ENCODE measurements at places on chromosomes 13 and 19. TPM values are rescaled to one million over a fixed set of nuclear protein-coding genes. Genes with fewer than 3 reads are reported as not detected.

CADM4 gene
- total RNA-seq: 97.5 TPM

- DNase-seq: no peak
Measured at GRCh38 chr13:108426893-108427292, 157.4 kb downstream of the TNFSF13B start.

ZSCAN1 gene
- total RNA-seq: not detected

GRCh38 chr19:58024661-58025060, 9.2 kb upstream of the ZSCAN1 start:
- DNase-seq: no peak

ZNF574 gene
- total RNA-seq: 17.9 TPM

DNA sequence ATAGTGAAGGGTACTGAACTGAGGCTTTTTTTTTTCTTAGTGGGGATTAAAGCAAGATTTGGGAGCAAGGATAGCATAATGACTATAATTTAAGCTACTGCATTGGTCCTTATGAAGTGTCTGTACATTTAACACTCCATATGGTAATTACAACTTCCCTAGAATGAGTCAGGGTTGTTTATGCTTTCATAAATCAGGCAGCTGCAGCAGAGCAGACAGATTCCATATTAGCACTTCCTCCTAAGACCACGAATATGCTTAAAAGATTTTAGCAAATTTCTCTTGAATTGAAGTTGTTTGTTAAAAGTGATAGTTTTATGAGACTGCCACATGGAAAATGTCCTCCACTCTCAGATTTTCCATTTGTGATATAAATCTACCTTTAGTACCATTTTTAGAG, 401.1 kb upstream of the SPRY2 start:
- DNase-seq: no peak

TEX29 gene
- total RNA-seq: not detected

GIPR gene
- not detected for total RNA-seq

IZUMO2 gene
- not detected for total RNA-seq

DDX39A gene
- total RNA-seq: 60.7 TPM

DNA sequence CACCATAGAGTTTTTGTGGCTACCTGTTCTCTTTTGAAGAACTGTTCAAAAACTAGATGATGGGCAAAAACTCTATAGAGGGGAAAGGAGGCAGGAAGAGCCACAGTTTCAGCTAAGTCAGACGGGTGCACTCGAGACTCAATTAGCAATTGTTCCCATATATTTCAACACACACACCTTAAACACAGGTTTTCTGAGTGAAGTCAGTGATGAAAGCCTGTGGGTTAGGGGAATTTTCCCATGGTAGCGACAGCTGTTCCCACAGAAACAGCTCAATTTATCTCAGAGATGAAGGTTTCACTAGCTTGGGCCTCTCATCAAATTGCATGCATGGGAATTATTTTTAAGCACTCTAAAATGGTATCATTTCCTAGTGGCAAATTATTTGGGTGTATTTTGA, 143.4 kb downstream of the ZIC5 start:
- no peak for DNase-seq

ZNF787 gene
- 21.2 TPM for total RNA-seq

GRCh38 chr13:59946944-59947343, 216.8 kb downstream of the DIAPH3 start:
- DNase-seq: no peak

- DNase-seq: peak; percentile 79
Measured at GRCh38 chr19:18205200-18205892, 1.5 kb upstream of the RAB3A start.

- DNase-seq: no peak
Measured at GRCh38 chr19:35330475-35330874, 1.5 kb downstream of the CD22 start.

DNA sequence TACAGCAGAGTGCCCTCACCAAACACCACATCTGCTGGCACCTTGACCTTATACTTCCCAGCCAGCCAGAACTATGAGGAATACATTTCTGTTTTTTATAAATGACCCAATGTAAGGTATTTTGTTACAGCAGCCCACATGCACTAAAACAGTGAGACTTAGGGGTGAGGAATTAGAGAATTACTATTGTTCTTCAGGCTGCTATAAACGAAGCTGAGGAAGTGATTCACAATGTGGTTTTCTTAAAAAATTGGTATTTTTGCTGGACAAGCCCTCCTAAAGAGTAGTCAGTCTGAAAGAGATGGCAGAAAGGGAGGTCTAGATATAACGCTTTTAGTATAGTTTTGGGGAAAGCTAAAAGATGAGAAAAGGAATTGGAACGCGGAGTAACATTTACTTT, 101.0 kb downstream of the SLITRK6 start:
- DNase-seq: no peak

DNA sequence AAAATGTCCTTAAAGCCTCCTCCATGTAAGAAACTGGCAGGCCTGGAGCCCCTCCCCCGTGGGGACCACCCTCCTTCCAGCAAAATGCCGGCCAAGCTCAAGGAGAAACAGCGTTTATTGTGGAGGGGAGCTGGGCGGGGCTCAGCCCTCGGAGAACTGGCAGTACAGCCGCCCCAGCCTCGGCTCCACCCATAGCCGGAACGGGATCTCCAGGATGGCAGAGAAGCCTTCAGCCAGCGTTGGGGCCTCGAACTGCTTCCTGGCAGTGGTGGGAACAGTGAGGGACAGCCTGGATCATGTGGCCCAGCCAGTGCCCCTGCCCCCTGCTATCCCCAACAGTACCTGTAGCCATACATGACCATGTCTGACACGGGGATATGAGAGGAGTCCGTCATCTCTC, 6.3 kb downstream of the PNKP start:
- peak; percentile 55 for DNase-seq

SLC8A2 gene
- not detected for total RNA-seq

GRCh38 chr13:51066091-51066831, 44.8 kb downstream of the C13orf42 start:
- peak; percentile 40 for DNase-seq

GRCh38 chr13:113817860-113818691, 45.8 kb downstream of the GAS6 start:
- DNase-seq: no peak

DNA sequence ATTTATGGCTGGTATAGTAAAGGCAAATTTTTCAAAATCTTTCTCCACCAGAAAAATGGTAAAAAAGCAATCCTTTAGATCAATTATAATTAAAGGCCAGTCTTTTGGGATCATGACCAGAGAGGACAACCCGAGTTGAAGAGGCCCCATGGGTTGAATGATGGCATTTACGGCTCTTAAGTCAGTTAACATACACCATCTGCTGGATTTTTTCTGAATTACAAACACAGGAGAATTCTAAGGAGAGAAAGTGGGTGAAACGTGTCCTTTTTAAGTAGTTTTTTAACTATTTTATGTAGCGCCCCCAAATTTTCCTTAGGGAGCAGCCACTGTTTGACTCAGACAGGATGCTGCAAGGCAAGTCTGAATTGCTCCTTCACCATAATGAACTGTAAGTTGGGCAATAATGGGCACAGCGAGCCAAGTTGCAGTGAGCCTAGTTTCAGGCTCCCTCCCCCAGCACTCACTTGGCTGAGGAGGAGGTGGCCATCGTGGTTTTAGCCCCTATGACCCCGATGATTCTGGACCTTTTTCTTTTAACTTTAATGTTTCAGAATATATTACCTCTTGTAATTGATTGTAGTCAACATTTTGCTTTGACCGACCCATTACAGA, 13.6 kb upstream of the ZNF611 start:
- no peak for DNase-seq

DIAPH3 gene
- 0.20 TPM for total RNA-seq

DNA sequence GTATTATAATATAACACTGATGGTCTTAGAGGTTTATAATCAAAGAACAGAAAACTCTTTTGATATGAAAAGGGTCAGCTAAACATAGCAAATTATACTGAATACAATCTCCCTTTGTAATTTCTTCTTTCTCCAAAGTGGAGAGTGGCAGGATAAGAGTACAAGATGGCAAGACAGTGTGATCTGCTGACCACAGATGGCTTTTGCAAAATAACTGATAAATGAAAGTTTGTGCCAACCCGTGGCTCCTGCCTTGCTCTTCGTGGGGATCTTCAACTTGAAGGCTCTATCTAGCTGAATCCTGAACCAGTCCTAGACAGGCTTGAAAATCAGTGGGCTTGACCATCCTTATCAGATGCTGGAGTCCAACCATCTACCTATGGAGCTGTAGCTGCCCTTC, 185.7 kb downstream of the VWA8 start:
- no peak for DNase-seq

GRCh38 chr19:41638641-41639081, 11.8 kb upstream of the CEACAM4 start:
- no peak for DNase-seq

DNA sequence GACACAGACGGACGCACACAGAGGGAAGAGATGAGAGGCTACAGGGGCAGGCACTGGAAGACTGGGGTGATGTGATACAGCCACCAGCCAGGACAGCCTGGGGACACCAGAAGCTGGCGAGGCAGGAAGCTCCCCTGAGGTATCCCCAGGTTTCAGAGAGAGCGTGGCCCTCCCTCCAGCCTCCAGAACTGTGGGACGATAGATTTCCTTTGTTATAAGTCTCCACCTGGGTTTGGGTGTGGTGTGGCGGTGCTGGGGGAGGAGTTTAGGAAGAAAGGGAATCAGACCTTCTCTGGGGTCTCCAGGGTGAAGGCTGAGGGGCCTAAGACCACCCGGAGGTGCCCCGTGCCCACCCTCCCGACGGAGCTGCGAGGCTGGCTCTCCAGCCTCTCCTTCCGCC, 2.7 kb upstream of the ASPDH start:
- no peak for DNase-seq

LILRA2 gene
- total RNA-seq: 3.9 TPM

CD79A gene
- not detected for total RNA-seq

DNA sequence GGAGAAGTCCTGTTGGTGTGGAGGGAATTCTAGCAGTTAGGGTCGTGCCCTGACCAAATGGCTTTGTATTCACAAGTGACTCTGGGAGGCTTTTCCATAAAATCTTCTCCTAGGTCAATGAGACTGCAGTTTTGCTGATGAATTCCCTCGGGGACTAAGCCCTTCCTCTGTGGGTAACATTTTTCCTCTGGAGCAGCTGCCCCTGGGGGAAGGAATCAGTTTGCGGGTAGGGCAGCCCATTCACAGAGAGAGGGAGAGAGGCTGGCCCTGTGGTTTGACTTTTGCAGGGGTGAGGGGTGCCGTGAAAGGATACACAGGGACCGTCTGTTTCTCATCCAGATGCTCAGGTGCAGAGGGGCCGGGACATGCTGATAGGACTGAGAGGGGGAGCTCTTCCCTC, 67.3 kb downstream of the ERICH6B start:
- no peak for DNase-seq

DNA sequence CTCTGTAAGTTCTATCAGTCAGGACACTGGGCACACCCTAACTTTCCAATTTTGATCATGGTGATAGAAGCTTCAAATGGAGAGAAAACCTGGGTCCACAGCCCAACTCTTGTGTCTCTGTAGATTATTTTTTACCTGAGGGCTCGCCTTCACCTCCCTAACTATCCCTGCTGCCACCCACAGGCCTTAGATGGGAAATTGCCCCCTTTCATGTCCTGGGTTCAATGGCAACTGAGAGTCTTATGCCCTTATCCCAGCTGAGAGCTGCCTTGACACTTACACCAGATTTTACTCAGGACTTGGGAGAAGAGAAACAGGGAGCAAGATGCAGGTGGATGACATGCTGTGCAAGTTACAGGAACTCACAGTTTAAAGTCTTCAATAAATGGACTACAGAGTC, 81.7 kb downstream of the RAP2A start:
- no peak for DNase-seq

LILRB4 gene
- 3.1 TPM for total RNA-seq

FAM124A gene
- total RNA-seq: 14.1 TPM

DNA sequence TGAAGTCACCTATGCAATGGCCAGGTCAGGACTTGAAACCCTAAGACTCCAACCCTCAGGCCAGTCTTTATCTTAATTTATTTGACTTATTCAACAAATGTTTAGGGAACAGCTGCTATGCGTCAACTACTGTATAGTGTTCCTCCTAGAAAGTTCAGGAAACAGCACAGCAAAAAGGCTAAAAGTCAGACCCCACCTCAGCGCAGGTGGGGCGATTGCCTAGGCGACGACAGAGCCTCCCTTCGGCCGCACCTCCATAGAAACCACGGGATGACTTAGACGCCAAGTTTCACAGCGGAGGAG, 502 bp downstream of the VRK3 start:
- no peak for DNase-seq

GRCh38 chr13:52377898-52378297, 28.1 kb downstream of the THSD1 start:
- DNase-seq: no peak

FUT6 gene
- not detected for total RNA-seq

- DNase-seq: no peak
Measured at GRCh38 chr19:51794885-51795490, at the start of gene FPR3. Gene FPR3, plus strand, starts transcription at chr19:51795157. Its CDS starts 28,592 bp downstream, at chr19:51823749.

RFXANK gene
- total RNA-seq: 61.0 TPM

GRCh38 chr19:42497492-42498168, 30.7 kb downstream of the CEACAM1 start:
- no peak for DNase-seq

DNA sequence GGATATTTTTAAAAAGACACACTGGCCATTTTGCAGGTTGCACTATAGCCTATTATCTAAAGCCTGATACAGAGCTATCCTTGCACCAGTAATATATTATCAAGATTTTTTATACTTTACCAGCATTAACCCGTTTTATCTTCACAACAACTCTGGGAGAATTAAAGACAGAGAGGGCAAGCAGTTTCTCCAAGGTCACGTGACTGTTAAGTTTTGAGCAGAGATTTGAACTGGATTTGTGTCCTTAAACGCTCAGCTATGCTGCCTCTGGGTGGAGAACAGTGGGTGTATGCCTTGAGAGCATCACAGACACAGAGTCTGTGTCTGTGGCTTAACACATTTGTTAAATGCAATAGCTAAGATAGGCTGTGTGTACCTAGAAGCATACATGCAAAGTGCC, 147.2 kb downstream of the MYO16 start:
- DNase-seq: no peak

DNA sequence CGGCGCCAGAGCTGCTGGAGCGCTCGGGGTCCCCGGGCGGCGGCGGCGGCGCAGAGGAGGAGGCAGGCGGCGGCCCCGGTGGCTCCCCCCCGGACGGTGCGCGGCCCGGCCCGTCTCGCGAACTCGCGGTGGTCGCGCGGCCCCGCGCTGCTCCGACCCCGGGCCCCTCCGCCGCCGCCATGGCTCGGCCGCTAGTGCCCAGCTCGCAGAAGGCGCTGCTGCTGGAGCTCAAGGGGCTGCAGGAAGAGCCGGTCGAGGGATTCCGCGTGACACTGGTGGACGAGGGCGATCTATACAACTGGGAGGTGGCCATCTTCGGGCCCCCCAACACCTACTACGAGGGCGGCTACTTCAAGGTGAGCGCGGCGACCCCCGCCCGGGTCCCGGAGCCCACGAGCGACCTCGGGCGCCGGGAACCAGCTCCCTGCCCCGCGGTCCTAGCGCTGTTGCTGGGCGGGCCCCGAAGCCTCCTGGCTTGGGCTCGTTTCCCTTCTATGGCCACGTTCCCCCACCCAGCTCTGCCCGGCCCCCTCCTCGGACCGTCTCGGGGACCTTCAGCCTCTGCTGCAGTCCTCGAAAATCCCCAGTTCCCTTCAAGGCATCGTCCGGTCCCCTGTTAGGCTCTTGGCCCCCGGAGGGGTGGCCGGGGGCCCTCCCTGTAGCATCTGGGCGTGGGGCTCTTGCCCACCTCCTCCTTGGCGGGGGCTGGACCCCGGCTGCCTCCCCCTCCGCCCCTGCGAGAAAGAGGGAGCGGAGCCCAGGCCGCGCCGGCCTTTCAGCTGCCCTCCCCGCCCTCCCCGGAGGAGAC, at the start of gene CDC34:
TSS of gene CDC34 (plus strand) at position 8 of the 808 bp plus-strand sequence. CDS start at position 180, 172 bp downstream.
- no peak for DNase-seq

OR10H1 gene
- not detected for total RNA-seq
